Smooth muscle cell of trachea (primary cell): ENCODE measurements at places on chromosomes 3 and 15. TPM values are rescaled to one million over a fixed set of nuclear protein-coding genes. Genes with fewer than 3 reads are reported as not detected.

Gene TEX55
- not detected in 2 replicates for total RNA-seq

Gene GOLGA8T
- total RNA-seq, result not detected in 2 replicates

Gene RBPMS2
- not detected in 2 replicates for total RNA-seq

Gene SPRED1
- 49.6 and 50.5 TPM in 2 replicates for total RNA-seq

Gene CGNL1
- 0.17 and 0.29 TPM in 2 replicates for total RNA-seq

Gene ST3GAL6
- 0.87 and 0.99 TPM in 2 replicates for total RNA-seq

Gene SLC12A1
- total RNA-seq, result not detected in 2 replicates

Gene ARL6IP5
- 163 and 218 TPM in 2 replicates for total RNA-seq

Gene TRPM1
- not detected in 2 replicates for total RNA-seq

Gene IGSF11
- total RNA-seq, result 0.44 TPM in 1 of 2 replicates, not detected in the other

Gene MB21D2
- 6.1 and 8.1 TPM in 2 replicates for total RNA-seq

Gene SI
- not detected in 2 replicates for total RNA-seq

Gene C3orf49
- total RNA-seq, result not detected in 2 replicates

Gene ARPC4
- total RNA-seq, result 190 and 245 TPM in 2 replicates

Gene SLC6A11
- not detected in 2 replicates for total RNA-seq

Gene GTPBP8
- 45.0 and 45.2 TPM in 2 replicates for total RNA-seq

Gene THSD4
- total RNA-seq, result 31.3 and 52.6 TPM in 2 replicates

Gene PLA2G4F
- total RNA-seq, result under 0.01 TPM in 1 of 2 replicates, not detected in the other

Gene CPA3
- total RNA-seq, result not detected in 2 replicates
